ENCODE measurements at places on chromosomes 3 and 15.
A peak's percentile ranks its signal among the peaks of the same experiment; 100 is the strongest.

DNA sequence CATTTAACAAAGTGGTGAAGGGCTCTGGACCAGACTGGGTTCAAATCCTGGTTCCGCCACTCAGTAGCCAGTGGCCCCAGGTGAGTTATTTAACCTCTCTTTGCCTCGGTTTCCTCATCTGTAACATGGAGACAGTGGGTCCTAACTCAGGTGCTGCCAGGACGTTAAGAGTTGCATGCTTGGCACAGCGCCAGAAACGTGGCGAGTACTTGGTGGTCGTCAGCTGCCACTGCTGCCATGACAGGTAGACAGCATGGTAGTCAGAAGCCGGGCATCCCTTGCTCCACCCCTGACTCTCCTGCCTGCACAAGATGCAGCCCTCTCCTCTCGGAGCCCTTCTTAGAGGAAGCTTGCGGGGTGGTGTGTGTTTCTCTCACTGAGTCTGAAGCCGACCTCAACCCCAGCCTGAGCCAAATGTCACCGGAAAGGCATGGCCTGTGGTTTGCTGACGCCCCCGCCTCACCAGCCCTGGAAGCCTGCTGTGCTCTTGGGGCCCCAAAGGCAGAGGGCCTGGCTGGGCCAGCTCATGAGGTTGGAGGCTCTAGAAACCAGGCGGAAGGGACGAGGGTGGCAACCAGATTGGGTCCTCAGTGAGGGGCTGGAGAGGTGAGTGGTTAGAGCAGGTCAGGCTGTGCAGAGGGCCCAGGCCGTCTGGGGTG lies 160.8 kb upstream of the TLE3 start:
- DNase-seq, result no peak

DNA sequence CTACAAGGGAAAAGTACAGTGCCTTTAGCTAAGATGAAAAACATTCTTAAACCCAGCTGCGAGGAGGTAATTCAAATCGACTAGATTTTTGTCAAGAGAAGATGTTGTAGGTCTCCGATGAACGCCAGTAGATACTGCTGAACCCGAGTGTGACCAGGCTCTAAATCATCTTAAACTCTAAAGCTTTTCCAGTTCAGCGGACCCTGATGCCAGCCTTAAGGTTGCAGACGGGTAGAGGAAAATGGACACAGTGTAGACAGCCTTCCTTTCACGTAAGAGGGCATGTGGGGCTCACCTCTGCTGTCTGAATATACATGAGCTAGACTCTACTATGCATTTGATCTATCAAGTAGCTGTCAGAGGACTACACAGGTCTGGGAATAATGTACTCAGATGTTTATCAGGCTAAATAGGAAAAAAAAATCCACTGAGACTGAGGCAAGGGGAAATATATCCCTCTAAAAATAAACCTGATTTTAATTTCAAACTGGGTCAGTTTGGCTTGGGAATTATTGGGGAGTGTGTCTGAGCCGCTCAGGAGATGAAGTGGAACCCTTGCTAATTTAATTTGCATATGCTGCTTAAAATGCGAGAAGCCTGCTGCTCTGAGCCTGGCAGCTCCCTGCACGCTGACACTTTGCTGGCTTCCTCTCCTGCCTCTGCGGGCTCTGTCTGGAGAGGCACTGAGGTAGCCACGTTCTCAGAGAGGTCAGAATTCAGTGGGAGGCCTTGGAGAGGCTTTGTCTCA lies 151.9 kb downstream of the CADPS start:
- DNase-seq, result no peak

GRCh38 chr3:169022457-169022856 lies 641.1 kb downstream of the MECOM start:
- no peak for DNase-seq

DNA sequence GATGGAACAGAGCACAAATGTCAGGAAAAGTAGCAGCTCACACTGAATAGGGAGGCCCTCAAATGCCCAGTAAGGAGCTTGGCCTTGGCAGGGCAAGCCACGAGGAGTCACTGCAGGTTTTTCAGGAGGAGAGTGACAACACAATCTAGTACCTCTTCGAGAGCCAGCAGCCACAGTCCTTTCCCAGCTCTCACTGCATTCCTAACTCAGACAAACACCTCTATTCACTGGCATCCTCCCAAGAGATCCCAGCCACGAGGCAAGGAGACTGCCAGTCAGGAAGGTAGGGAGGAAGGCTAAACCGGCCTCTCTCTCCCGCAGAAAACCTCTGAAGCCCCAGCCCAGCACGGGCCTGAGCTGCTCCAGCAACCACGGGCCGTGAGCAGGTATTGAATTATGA lies 146.0 kb upstream of the SMAD3 start:
- no peak for DNase-seq

- peak; percentile 90 for DNase-seq
These were observed at the start of gene OXSM for GRCh38 chr3:25789596-25790556. Gene OXSM (plus strand): TSS chr3:25790090. CDS start chr3:25791021, 931 bp downstream.
